ENCODE measurements at places on chromosomes 4 and X. TPM values are rescaled to one million over a fixed set of nuclear protein-coding genes. Genes with fewer than 3 reads are reported as not detected.

DNA sequence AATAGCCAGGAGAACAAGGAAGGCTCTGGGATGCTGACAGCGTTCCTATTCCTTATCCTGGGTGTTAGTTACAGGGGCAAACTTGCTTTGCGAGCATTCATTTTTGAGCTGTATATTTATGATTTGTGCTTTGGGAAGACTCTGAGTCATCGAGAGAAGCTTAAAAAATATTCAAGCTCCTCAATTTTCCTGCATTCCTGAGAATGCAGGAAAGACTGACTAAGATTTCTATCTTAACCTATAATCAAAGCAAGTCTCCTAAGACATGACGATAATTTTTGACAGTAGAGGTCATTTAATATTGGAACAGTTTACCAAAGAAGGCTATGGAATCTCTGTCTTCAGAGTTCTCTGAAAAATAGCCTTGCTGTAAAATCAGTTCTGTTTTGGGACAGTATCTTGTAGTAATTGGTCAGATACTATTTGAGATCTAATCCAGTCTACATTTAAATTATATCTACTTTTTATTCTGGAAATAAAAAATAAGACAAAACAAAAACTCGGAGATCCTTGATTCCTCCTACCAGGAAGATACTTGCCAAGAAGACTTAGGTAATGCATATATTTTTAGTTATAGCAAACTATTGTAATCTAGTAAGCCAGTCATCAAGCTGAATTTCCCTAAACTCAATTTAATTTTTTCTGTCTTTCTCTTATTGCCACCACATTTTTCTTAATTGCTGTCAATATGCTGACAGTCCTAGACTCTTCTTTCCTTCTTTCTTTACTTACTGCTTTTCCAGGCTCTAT lies 31.7 kb downstream of the BBS12 start:
- DNase-seq = no peak

GRCh38 chr4:156102411-156102810 lies 148.7 kb upstream of the CTSO start:
- DNase-seq = no peak

DNA sequence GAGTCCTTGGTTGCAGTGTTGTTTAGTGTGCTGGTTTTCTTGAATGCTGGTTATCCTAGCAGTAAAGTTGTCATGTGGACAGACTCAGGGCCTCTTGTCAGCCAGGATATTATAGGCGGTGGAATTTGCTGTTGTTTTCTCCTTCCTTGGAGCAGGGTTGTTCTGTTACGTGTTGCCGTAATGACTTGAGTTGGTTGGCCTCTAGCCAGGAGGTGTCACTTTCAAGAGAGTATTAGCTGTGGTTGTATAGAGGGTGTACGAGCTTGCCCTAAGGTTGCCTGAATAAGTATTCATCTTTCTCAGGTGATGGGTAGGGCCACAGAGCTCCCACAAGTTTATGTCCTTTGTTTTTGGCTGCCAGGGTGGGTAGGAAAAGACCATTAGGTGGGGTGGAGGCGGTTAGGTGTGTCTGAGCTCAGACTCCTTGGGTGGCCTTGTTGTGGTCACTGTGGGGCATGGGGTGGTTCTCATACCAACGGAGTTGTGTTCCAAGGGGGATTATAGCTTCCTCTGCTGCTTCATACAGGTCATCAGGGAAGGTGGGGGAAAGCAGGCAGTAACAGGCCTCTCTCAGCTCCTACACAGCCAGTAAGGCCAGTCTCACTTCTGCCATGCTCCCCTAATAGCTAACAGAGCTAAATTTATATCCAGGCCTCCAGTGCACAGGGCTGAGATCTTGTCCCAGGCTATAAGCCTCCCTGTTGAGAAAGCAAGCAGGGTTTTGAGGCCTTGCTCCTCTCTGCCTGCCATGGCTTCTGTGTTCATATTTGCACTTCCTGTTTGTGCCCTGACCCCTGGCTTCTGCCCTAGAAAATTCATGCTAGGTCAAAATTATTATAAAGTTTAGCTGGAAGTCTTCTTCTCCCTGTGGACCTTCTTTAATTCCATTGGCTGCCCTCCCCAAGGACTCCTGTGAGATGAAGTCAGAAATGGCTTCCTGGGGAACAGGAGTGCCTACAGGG lies 594.7 kb downstream of the RAPGEF2 start:
- DNase-seq = no peak

UGT8 gene
- total RNA-seq = 0.18 TPM

DNA sequence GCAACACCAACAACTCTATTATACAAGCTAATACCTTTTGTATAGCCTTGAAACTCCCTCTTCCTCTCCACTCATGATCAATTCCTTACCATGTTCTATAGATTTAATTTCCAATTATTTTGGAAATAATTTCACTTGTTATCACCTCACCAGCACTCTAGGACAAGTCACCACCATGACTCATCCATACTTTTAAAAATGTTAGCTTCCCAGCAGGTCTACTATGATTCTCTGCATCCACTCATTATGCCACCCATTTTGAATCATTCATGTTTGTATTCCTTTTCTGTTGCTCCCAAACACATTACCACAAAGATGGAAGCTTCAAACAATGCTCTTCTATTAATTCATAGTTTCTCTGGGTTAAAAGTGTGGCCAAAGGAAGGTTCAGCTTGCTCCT lies 469.6 kb downstream of the PDGFC start:
- no peak for DNase-seq

DNA sequence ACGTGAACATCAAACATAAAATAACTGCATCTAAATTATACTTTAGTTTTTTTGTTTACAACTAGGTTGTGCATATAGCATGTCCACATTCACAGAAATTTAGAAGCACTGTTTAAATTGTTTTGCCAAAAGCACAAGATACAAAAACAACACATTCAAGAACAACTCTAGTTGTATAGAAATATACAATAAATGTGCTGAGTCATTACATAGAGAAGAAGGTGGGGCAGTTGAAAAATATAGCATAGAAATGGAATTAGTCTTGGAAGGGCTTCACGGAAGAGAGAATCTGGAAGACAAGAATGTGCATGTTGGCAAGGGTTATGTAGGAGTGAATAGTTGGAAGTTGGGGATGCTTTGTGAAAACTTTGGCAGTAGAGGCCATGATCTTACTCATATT lies 239.0 kb upstream of the GLRA2 start:
- no peak for DNase-seq

DNA sequence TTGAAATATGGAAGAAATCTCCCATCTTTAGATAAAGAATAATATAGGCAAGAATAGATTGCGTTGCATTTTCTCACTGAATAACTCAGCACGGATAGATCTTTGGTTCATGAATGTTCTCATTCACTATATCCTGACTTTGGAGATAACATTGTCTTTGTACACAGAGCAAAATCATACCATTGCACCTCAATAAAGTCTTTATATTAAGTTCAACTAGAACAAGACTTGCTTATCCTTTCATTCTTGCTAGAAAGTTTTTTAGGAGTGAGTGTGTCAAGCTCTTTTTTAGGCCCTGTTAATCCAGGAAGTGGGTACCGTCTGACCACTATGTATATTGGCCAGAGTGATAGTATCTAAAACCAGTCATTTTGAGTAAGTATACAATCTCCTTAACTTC lies 658.7 kb downstream of the FSTL5 start:
- no peak for DNase-seq

DNA sequence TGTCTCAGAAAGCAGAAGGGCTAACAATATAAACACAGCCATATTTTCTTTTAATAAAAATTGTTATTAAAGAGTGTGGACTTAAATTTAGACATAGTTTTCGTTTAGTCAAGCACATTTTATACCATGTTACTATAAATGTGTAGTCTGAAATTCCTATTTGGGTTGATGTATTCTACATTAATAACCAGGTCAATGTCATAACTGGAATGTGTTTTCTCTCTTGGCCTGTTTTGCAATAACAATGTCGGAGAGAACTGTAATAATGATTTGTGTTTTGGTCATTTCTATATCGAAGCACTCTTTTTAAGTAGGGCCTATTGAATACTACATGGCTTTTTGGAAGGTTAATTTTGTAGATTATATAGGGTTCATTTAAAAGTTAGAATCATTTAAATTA lies 5.5 kb downstream of the USO1 start:
- no peak for DNase-seq
